ENCODE measurements at places on chromosomes 2 and 18.

DNA sequence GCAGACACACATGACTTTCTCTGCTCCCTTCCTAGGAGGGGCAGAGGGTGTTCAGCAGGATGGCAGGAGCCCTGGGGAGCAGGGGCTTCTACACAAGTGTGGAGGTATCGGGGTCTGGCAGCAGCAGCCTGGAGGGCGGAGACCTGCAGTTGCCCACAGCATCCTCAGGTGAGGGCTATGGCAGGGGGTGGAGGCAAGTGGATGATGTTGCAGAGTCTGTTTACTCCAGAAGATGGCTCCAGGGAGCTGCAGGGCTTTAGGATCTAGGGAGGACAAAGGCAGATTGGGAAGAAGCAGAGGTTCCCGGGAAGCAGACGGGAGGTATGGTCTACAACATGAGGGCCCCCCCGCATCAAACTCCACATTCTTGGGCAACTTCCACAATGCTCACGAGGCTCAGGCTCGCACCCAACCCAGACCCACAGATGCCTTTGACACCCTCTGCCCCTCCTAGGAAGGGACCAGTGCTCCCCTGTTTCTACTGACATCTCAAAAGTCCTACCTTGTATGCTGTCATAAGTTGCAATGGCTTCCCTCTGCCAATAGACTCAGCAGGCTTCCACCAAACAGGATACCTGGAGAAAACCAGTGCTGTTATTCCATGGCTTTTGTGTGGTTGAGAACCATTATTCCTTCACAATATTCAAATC, 12.0 kb upstream of the ATP6V1C2 start:
- no peak for DNase-seq

DNA sequence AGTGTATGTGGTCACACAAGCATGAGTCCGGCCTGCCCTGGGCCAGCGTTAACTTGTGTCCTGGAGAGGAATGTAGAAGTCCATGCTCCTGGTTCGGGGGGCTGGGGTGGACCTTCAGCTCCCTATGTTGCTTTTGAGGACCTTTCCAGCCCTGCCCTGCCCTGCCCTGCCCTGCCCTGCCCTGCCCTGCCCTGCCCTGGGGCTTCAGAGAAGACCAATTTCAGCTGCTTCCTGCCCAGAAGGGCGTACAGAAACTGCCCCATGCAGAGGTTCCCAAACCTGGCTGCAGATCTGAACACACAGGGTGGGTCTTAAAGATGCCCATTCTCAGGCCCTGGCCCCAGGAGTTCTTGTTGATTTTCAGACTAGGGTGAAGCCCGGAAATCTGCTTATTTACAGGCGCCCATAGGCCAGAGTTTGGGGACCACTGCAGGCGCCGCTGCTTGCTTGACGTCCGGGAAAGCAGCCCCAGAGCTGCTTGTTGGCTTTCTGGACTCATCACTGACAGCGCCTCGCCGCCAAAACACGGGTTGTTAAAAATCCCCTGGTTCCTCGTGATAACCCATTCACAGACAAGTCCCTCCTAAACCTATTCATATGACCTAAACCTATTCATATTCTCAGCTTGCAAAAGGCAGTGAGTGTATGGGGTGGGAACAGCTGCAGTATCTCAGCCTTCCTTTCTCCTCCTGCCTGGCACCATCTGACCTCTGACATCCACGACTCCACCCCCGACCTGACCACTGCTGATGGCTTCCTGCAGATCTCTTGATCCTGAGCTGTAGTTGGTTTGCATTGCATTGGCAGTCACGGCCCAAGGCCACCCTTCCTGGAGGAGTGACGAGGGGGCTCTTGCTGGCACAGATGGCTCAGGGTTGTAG, 198.3 kb downstream of the GLI2 start:
- DNase-seq = no peak

DNA sequence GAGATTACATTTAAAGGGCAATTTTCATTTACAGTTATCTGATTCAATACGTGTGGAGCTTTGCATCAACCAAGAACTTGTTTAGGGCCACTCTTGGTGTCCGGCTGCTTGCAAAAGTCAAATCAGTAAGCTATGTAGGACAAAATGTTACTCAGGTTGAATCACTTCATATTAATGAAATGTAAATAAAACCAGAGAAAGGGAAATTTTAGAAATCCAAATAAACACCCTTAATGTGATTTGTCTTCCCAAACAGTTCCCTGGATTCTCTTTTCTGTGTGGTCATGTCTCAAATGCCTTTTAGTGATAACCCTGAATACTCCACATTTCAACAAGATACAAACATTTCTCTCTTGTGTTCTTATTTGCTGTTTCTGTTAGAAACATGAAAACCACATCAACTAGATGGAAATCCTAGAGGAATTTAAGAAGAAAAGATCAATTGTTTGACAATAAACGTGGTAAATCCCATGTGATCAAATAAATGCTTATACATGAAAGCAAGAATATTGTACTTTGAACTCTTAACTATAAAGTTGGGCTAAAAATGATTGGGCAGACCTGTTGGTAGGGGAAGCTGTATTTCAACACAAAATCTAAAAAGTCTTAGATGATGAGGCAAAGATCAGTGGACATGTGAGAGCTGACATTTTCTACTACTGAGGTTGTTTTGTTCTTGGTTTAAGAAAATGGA, 101.3 kb downstream of the CDC42EP3 start:
- DNase-seq = no peak

GRCh38 chr2:207655000-207655399, 29.8 kb upstream of the METTL21A start:
- no peak for DNase-seq

GRCh38 chr2:204545861-204546735, 823 bp downstream of the PARD3B start:
- DNase-seq = no peak

DNA sequence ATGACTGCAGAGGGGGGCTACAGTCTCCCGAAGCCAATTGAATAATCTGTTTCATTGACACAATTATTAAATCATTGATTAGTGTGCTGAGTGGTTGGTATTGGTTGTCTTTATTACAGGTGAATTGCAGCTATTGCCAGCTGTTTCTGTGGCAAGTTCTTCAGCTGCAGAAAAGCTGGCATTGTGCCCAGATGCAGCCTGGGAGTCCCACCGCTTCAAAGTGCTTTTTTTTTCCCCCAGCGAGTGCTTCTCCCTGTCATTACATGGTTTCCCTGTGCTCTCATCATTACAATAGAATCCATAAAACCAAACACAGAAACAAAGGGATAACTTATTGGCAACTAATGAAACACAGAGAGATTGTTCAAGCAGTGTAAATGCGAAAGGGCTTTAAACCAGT, 164.7 kb downstream of the GRB14 start:
- no peak for DNase-seq
